Stimulated activated CD8-positive, alpha-beta memory T cell treated with anti-CD3 and anti-CD28 coated beads, Interleukin-15, amount 100 ng/mL, for 24 hours (primary cell): ENCODE measurements at places on chromosomes 11 and 22.

- no peak for DNase-seq
These were observed 3.7 kb downstream of the ILK start for GRCh38 chr11:6607190-6607795.

DNA sequence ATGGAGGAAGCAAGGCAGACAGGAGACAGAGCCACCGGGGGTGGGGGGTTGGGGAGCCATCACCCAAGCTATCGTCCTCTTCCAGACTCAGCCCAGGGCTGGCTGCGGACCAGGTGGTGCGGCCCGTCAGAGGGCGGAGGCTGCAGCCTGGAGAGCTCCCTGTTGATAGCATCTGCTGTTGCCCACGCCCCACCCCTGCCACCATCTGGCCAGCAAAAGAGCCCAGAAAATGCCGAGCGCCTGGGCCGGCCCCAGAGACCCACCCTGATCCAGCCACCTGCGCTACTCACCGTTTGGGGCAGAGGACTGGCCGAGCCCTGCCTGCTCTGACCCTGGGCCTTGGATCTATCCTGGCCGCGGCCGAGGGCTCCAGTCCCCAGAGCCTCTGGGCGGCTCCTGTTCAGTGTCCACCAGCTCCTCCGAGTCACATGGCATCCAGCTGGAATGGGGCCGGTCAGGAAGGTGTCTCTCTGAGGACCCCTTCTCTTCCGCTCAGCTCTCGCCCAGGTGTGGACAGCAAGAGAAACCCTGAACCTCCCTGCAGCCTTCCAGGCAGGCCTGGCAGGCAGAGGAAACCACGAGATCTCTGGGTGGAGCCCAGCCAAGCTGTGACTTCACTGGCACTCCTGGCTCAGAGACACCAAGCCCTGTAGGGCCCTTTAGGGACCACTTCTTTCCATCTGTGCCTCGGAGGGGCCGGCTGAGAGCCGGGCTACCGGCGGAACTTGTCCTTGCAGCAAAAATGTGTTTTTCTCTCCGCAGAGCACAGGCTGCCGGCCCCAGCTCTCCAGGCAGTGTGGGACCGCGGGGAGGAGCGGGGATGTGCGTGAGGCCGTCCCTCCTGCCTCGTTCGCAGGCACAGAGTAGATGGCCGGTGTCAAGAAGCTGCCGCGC is at the start of gene MRGPRE:
MRGPRE (minus strand) TSS at position 567 of the 894 bp plus-strand sequence. CDS start 3,618 bp downstream, outside the sequence.
- no peak for DNase-seq

DNA sequence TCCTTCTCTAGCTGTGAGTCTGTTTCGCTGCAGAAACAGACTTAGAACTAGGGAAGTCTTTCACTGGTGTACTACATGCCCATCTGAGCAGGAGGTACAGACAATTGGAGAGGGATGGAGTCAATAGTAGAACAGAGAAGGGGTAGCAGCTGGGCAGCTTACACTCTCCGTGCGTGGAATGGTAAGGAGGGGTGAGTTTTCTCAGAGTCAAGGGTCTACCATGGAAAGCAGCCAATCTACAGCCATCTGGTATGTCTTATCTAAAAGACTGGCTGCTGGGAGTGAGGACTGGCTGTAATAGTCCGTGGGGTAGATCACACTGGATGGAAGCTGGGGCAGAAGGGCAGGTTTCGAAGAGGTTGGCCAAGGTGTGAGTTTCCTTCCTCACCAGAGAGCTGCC is 137.3 kb upstream of the TENM4 start:
- DNase-seq = no peak

DNA sequence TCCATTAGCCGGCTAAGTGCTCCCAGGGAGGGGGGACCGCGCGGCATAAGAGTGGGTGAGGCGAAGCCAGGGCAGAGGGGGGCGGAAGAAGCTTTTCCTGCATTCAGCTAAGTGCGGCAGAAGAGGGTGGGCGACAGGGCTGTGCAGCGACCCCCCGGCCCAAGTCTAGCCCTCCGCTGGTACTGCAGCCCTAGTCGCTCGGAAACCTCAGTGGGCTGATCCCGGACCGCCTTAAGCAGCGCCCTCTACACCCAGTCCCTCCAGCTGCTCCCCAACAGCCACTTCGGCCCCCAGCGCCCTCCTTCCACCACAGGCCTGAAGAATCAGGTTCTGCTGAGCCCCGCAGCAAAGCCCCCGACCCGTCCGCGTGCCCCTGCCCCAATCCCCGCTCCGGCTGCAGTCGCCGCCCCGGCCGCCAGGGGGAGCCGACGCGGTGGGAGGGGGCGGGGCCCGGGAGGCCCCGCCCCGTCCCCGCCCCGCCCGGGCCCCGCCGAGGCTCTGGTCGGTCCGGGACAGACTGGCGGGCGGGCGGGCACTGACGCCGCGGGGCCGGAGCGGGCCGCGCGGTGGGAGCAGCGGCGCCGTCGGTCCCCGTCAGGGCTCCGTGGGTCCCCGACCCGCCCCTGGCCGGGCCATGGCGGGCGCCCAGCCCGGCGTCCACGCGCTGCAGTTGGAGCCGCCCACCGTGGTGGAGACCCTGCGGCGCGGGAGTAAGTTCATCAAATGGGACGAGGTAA is at the start of gene PLCB3:
PLCB3 (plus strand) TSS at position 515 of the 737 bp plus-strand sequence; CDS start at position 635, 120 bp downstream.
- peak; percentile 65 for DNase-seq

DNA sequence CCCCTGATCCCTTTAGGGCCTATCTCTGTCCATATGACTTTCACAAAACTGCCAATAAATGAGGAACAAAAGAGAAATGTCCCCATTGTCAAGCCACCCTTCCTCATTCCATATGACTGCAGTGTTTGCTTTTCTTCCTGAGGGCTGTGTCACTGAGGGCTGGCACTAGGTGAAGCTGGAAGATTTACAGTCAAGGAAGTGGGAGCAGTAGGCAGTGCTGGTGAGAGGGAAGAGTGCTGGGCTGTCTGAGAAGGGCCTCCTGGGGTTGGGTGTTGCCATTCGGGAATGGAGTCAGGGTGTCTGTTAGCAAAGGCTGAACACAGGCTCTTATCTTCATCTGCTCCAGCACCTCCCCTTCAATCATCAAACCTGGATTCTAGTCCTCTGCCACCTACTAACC is 30.9 kb downstream of the INSC start:
- no peak for DNase-seq

DNA sequence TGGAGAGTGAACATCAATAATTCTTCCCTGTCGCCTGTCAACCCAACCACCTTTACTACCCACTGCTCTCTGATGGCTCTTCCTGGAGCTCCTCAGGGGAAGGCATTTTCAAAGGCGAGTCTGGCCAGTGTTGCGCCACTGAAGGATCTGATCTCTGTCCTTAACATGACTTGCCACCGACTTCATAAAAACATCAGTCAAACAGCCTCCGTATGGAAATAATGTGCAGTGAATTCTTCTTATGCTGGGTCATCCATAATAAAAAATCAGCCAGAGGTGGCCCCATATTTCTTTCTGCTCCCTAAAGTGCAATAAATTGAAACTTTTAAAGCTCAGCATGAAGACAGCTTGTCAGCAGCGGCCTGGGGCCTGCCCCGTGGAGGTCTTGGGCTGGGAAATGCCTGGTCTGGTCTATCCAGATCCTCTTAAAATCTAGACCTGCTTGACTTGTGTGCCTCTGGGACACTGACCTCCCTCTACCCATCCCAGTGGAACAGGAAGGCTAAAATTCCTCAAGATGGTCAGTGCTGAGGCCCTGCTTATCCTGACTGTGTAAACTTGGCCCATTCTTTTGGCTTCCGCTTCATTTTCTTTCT is 199.5 kb downstream of the MYO18B start:
- DNase-seq = no peak

GRCh38 chr11:64150481-64151239 is 15.3 kb downstream of the MACROD1 start:
- DNase-seq = no peak

DNA sequence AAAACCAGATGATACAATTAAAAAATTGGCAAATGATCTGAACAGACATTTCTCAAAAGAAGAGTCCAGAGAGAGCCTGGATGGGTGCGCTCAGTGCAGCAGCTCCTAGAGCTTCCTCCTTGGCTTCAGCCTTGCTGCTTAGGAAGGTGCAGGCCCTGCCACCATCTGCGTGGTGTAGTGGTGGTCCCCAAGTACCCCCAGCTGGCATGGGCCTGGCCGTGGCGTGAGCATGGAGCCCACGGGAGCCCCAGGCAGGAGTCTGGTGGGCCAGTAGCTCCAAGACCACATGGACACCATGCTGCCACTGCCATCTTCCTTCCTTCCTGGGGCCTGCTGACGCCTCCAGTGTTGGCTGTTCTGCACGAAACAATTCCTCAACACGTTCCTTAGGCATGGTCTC is 20.5 kb downstream of the THY1 start:
- DNase-seq = no peak

DNA sequence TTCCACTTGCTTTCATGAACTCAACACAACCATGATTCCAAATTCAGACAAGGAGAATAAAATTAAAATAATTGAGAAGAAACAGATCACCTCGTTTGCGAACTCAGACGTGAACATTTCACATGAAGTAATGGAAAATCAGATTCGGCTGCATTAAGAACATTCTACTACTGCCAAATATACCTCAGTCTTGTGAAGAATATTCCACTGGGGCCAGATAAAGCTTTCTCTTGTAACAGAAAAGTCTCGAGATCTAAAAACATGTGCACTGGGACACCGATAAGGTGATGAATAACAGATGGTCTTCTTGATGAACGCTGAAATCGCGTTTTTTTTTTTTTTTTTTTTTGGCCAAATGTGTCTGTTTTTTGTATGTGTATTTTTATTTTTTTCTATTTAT is 761.1 kb downstream of the BRD1 start:
- DNase-seq = no peak

DNA sequence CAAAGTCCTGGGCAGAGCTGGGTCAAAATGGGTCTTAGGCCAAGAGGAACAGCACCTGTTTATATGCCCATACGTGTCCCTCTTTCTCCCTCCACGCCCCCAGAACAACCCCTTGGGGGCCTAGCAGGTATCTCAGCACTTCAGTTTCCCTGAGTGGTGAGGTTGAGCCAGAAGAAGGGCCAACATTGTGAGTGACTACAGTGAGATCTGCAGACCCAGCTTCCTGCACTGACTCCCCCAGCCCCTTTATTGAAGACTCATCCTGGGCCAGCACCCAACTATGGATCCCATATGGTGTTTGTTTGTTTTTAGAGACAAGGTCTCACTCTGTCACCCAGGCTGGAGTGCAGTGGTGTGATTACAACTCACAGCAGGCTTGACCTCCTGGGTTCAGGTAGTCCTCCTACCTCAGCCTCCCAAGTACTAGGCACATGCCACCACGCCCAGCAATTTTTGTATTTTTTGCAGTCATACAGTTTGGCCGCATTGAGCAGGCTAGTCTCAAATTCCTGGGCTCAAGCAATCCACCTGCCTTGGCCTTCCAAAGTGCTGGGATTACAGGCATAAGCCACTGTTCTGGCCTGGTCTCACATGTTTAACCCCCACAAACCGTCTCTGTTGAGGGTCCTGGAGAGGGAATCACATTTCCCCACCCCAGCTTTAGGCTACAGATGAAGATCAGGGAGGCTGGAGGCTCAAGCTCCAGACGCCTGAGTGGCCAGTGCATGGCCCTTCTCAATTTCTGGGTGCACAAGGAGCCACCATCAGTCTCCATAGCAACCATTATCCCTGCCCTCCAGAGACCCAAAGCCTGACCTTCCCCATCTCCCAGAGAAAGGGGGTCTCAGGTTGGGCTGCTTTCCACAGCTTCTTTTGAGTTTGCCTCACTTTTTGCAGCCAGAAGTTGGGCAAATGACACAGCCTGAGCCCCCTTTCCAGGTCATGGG is 1.7 kb upstream of the LARGE2 start:
- DNase-seq = no peak

DNA sequence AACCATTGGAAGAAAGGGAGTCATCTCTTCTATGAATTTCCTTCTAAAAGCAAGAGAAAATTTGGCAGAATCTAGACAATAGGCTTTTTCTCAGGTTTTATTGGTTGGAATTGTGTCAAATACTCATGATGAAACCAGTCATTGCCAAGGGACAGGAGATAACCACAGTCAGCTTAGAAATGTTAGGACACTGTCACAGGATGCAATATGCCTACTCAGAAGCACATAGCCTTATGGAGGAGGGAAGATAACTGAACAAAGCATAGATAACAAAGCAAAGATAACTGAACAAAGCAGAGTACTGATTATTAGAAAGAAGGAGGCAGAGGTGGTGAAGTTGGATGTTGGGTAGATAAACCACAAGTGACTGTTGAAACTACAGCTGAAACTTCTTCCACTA is 303.5 kb upstream of the PDGFD start:
- no peak for DNase-seq

DNA sequence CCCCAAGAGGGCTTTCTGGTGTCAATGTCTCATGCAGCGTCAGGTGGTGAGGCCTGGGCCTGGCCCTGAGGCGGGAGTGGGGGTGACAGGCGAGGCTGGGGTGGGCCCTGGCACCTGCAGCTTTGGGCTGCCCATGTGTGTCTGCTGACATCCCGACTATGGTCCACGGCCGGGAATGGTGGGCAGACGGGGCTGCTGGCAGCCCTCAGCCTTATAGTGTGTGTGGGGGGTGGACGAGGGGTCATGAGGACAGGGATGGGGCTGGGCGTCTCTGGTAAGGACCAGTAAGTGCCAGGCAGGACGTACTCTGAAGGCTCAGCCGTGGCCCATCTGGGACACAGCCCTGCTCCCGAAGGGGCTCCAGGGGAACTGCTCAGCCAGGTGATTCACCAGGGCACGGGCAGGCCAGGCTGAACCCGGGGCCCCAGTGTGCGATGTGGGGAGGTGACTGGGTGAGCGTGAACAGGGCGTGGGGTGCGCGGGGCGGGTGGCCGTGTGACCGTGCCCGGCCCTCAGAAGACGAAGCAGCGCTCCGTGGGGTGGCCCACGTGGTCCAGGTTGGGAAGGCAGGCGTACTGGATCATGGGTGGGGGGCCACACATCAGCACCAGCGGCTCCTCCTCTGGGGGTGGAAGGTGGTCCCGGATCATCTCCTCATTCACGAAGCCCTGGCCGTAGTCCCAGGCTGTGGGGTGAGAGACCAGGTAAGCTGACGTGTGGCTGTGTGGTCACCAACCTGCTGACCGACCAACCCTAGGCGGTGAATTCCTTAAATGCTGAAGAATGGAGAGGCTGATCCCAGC is 4.8 kb upstream of the POLDIP3 start:
- DNase-seq = no peak

GRCh38 chr11:86672007-86672621 is at the start of gene ME3:
Gene ME3, minus strand, starts transcription at chr11:86672616.
- peak; percentile 12 for DNase-seq

DNA sequence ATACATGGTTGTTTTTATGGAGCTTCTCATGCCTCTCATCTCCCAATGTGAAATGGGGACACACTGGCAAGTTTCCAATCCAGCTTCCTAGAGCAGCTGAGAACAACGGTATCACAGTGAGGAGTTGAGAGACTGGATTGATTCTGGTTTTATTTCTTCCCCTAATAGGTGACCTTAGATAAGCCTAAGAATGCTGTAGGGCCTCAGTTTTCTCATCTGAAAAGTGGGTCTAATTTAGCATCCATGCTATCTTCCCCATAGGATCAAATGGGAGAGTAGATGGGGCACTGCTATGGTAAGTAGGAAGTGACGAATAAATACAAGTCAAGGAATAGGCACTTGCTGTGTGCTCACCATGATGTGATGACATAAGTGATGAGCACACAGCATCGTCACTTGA is 61.1 kb upstream of the PHOX2A start:
- DNase-seq = no peak
